Stimulated activated CD8-positive, alpha-beta memory T cell treated with anti-CD3 and anti-CD28 coated beads, Interleukin-2, amount 100 ng/mL, for 48 hours (primary cell): ENCODE measurements at places on chromosomes 6 and 20.

DNA sequence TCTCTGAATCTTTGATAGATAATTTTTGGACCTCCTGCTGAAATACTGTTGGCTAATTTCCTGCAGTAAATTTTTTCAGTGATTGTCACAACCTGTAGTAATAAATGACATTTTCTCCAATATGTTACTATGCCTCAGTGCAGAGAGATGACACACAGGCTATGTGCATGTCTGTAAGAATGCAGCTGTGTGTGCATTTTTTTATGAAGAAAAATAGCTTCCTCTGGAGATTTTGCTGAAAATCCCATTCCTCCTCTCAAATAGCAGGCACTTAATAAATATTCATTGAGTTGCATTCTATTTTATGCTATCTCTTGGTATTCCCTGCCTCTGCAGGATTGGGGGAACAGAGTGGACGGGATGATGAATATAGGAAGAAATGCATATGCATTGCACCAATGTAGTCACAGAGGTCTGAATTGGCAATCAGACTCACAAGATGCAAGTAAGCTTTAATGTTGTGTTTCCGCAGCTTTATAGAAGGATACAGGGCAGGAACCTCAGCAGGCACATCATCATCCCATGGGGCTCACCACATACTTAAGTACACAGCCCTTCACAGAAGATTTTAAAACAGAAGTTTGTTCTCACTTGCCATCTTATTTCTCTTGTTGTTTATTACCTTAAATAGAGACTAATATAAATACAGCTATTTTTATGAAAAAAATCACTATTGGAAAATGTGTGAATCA, 474.7 kb downstream of the EPM2A start:
- no peak for DNase-seq

- no peak for DNase-seq
Measured at GRCh38 chr6:40999569-40999968, 39.5 kb downstream of the UNC5CL start.

DNA sequence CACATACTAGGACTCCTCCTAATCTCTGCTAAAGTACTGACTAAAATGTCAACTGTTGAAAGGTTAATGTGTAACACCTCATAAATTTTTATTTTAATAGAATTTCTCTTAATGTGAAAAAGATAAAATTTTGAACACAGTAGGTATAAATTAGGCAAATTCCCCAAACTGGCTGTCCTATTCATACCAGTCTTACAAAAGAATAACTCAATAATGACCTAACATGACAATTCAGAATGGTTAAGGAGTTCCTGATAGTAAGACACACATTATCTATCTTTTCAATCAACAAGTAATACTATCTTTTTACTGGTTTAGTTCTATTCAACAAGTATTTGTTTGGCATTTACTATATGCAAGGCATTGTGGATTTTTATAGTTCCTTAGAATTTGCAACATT, 141.1 kb downstream of the EPHA7 start:
- no peak for DNase-seq

- no peak for DNase-seq
Measured at GRCh38 chr20:33531047-33531877, 41.4 kb downstream of the CBFA2T2 start.

- DNase-seq, result no peak
Measured at GRCh38 chr6:25359191-25359861, 80.2 kb downstream of the CARMIL1 start.

- DNase-seq, result no peak
Measured at GRCh38 chr6:157194643-157195042, 128.7 kb downstream of the TMEM242 start.

GRCh38 chr6:166691199-166691598, 64.1 kb upstream of the RPS6KA2 start:
- DNase-seq, result no peak

DNA sequence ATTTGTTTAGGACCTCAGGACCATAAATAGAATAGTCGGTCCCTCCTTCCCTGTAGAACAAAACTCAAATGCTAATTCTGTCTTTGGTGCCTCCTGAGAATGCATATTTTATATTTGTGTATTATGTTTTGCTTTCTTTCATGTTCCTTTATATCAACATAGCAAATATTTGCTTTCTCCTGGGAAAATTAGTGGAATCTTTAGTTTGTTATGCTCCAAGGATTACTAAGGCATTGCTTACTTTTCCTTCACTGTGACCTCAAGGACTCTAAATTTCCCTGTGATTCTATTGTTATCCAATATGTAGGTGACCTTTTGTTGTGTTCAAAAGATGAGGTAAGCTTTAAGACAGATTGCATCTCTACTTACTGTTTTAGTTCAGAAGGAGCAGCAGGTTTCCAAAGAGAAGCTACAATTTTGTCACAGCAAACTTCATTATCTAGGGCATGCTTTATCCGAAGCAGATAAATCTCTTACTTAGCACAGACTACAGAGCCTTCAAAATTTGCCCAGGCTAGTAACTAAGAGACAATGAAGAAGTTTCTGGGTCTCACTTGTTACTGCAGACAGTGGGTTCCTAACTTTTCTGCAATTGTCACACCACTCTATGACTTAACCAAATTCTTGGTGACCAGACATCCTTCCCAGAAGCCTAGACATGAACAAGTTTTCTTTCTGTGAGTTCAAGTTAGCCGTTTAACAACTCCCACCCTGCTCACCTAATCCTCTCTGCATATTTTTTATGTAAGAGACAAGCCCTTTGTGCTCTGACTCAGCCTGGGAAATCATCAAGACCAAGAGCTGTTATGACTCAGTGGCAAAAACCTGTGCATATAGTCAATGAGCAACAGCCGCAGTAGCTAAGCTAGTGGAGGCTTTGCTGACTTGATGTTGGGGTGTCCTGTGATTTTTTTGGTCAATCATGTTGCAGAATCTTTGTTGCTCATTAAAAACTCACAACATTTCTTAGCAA, 378.8 kb downstream of the QKI start:
- no peak for DNase-seq

- DNase-seq, result no peak
Measured at GRCh38 chr20:44231713-44232468, 15.2 kb upstream of the GDAP1L1 start.

- DNase-seq, result no peak
Measured at GRCh38 chr6:135410856-135411255, 86.7 kb downstream of the AHI1 start.

DNA sequence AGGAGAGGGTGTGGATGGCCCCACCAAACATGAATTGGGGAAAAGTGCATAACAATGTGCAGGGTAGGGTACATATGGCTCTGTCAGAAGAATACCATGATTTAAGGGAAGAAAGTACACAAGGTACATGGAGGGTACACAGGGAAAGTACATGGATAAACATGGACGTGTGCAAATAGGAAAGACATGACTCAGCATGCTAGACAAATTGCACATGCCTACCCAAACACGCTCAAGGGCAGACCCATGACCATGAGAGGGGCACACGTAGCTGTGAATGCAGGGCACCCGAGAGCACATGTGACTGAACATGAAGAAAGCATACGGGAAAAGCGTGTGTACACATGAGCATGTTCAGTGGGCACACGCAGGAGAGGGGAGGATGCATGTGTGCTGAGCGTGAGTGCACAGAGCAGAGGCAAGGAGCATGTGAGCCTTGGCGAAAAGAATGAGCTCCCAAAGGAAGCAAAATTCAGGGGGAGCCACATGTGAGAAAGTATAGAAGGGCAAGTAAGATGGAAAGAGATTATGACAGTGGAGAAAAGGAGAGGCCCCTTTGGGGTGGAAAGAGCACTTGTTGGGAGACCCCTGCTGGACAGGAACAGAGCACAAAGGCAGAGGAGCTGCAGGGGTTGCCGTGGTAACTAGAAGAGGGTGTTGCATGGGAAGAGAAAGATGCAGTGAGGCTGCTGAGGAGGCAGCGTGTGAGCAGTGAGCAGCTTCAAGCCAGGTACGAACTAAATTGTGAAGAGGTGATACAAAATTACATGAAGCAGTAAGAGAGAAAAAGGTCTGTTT, 17.8 kb downstream of the OR2H2 start:
- no peak for DNase-seq

DNA sequence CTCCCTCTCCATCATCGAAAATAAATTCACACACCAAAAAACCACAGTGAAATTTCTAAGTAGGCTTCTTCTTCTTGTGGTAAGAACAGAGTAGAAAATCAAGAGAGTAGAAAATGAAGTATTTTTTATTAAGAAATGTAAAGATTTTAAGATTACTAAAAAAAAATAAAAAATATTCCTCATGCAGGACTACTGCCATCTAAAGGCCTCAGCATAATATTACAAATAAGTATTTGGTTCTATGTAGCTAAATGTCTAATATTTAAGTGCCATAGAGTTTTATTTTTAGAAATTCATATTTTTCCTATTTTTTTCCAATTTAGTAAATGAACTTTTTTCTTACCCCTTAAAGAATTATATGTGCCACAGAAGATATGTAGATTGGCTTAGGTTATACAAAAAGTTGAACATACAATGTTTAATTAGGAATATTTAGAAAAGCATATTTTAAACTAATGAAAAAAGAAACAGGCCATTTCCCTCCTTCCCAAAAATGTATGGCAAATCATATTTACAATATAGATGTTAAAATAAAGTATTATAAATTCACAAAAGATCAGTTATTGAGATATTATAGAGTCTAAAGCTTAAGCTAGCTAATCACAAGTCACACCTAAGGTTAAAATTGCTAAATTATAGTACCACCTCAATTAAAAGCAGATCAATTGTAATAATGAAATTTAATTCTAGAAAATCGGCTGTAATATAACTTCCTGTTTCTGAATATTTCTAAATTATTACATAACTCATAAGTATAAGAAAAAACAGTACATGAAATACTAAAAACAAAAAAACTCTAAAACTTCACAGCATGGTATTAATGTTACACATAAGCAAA, 3.5 kb upstream of the NT5DC1 start:
- no peak for DNase-seq

DNA sequence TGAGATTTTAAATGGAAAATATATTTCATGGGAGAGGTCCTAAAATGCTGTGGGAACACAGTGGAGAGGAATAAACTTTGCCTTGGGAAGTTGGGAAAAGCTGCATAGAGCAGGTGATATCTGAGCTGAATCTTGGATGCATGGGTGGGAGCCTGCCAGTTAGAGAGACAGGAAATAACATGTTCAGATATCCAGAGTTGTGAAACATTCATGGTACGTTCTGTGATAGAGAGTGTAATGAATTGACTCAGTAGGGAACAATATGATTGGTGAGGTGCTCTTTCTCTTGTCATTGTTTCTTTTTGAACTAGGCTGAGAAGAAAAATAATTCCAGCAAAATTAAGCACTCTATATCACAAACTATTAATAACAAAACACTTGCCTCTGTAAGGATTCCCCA, 72.8 kb downstream of the RPS12 start:
- DNase-seq, result no peak

- no peak for DNase-seq
Measured at GRCh38 chr6:5285526-5285925, 24.2 kb downstream of the FARS2 start.

GRCh38 chr6:21639316-21639715, 45.8 kb downstream of the SOX4 start:
- no peak for DNase-seq

DNA sequence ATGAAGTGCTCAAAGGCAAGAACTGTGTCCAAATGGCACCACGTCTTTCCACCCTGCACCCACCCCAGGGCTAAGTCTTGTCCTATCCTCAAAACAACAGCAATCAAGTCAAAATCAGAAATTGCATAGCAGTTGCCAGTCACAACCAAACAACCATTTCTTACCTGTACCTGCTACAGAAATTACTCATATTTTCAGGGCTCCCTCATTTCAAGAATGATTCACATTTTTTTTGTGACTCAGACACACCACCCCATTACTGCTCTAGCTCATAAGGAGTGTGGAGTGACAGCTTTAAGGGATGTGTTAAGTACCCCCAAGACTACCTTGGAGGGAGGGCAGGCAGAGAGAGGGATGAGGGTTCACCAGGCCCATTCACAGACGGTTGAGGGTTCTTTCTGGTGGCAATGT, 111.7 kb downstream of the TRERF1 start:
- no peak for DNase-seq

- no peak for DNase-seq
Measured at GRCh38 chr6:137851669-137852068, 15.4 kb upstream of the TNFAIP3 start.

GRCh38 chr6:166648846-166649245, 21.8 kb upstream of the RPS6KA2 start:
- DNase-seq, result no peak

DNA sequence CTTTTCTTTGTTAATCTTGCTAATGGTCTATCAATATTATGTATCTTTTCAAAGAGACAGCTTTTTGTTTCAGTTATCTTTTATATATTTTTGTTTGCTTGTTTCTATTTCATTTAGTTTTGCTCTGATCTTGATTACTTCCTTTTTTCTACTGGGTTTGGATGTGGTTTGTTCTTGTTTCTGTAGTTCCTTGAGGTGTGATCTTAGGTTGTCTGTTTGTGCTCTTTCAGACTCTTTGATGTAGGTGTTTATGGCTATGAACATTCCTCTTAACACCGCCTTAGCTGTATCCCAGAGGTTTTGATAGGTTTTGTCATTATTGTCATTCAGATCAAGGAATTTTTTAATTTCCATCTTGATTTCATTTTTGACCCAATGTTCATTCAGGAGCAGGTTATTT, 26.8 kb upstream of the TNFAIP3 start:
- DNase-seq, result no peak
